ENCODE measurements at places on chromosomes 12 and 14.
A peak's percentile ranks its signal among the peaks of the same experiment; 100 is the strongest.

DNA sequence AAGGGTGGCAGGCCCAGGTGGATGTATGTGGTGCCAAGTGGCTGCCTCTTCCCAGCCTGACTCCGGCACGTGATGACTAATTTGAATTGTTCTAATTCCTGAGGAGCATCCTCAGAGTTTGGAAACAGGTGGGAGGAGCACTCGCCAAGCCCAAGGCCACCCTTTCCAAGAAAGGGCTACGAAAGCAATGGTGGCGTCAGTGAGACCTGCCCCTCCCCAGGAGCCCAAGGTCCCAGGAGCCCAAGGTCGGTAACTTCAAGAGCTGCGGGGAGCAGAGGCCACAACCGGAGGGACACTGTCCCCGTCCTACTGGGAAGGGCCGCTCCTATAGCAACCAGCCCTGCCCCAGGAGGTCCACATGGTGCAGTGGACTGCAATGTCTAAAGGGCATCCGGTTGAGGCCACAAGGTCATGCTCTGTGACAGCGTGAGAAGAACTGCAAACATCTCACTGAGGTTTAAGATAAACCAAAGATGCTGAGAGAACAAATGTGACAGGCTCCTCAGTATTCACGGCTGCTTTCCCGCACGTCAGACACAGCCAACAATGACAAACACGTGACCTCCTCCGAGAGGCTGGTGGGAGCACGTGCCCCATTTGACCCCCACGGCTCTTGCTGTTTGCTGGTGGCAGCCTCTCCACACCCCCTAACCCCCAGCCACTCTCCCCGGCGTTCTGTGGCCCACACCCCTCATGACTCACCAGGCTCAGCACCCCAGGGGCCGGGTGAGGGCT lies 79.6 kb downstream of the ITPK1 start:
- peak; percentile 28 for DNase-seq

- peak; percentile 71 for DNase-seq
Measured at GRCh38 chr12:263574-263973, 938 bp upstream of the SLC6A13 start.

- DNase-seq = no peak
Measured at GRCh38 chr14:97851428-97851995, 1054.3 kb downstream of the VRK1 start.

DNA sequence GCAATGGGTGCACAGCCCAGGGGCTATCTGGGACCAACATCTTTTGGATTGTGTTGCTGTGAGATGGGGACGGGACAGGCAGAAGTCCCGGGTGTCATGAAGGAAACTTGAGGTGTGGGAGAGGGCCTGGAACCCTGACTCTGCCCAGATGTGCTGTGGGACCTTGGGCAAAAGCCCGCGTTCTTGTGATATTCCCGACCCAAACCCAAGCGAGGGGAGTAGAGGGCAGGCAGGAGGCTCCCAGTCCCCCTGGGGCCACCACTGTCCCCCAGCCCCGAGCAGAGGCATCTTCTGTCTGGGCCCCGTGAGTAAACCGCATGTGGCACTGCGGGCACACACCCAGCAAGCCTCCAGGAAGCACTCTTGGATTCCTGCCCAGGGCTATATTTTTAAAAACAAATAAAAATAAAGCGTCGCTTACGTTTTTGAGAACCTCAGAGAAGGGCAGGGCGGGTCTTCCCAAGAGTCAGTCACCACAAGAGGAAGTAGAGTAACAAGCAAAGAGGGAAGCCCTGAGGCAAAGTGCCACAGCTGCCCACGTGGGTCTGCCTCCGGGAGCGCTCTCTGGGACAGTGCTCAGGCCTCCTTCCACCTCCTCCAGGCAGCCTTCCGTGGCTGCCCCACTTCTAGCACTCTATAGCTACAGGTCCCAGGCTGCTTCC lies 39.5 kb downstream of the BEGAIN start:
- peak; percentile 68 for DNase-seq

DNA sequence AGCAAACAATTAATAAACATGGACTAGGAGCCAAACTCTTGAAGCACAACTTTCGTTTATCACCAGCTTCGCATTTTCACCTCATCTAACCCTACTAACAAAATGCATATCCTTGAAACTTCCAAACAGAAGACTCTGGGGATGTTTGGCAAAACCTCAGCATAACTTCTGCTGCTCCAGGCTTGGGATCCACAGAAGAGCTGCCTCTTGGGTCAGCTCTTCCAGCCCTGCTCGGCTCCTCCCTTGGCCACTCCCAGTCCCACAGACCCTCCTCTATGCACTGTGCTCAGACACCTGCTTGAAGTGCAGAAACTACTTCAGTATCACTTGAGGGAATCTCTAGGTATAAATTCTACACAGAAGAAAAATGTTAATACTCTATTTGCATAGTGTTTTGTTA lies 110.0 kb upstream of the AMIGO2 start:
- peak; percentile 14 for DNase-seq

- DNase-seq = no peak
Measured at GRCh38 chr12:92938018-92938417, 8.9 kb upstream of the EEA1 start.

DNA sequence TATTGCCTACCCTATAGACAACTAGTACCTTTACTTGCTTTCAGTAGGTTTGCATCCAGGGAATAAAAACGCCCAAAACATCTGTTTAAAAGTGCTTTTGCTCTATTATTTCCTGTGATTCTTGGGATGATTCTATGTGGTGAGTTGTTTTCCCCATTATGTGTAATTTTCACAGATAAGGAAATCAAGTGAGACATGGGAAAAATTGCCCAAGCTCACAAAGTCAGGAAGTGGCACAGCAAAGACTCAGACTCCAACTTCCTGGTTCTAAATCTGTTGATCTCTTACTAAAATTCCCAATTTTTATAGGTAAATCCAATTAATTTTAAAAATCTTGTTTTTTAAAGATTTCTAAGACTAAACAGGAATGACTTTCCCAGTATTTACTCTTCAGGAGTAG lies 39.0 kb downstream of the NID2 start:
- DNase-seq = no peak

DNA sequence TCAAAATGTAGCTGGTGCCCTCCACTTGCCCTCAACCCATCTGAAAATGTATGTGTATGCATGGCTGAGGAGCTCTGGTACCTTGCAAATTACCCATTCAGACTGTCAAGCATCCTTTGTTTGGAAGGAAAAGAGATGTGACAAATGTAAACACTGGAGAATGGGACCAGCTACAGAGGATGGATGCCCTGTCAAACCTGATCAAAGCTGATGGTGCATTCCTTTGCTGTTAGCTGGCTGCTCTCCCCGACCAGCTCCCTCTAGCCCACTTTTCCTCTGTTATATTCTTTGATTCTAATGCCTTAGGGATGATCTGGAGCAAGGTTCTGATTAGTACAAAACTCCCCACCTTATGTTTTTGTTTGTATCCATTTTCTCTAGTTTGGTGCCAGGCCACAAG lies 310.3 kb downstream of the C12orf75 start:
- no peak for DNase-seq

DNA sequence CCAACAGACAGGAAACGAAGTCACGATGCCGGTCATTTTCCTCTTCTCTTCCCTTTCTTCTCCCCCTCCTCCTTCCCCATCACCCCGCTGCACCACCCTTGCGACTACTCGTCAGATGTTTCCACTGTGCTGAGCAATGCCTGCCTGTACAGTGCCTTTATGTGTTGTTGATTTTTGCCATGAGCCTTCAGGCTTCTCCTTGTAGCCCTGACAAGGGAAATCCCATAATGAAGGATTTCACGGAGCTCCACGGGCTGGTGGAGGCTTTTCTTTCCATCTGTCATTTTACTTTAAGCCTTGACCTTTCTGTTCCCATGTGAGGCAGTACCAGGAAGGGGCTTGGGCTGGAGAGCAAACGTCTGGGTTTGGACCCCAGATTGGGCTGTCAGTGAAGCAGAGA lies 28.7 kb upstream of the CCND2 start:
- DNase-seq = no peak

DNA sequence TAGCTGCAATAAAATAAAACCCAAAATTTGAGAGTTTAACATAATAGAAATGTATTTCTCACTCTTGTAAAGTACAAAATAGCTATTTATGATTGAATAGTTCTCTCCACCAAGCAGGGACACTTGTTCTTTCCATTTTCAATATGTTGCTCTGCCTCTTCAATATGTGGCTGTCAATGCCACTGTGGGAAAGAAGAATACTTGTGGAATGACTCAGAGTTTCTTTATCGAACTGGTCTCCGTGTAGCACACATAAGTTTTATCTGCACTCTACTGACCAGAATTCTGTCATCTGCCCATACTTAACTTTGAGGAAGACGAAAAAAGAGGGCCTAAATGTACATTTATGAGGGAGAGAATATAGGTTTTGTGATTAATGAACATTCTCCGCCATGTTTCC lies 256.9 kb downstream of the ATXN7L3B start:
- peak; percentile 34 for DNase-seq

GRCh38 chr12:38782359-38782758 lies 123.0 kb downstream of the CPNE8 start:
- DNase-seq = no peak

DNA sequence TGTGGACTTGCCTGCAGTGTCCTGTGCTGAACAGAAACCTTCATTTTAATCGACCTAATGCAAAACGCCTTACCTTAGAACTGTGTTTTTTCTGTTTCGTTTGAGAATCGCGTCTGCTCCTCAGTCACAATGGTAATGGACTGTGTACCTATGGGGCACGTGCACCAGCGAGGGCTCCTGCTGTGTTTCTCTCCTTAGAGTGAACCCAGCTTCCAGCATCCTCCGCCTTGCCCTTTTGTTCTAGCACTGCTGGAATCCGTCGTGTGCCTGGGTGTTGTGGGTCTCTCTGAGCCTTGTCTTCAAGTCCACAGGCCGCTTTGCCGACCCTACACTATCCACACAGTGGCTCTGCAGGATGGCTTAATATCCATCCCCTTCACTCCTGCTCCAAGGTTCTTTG lies 3.6 kb downstream of the AMN start:
- no peak for DNase-seq

- DNase-seq = no peak
Measured at GRCh38 chr12:1421091-1421846, 173.1 kb downstream of the FBXL14 start.

GRCh38 chr14:77111021-77111420 lies 13.0 kb downstream of the CIPC start:
- DNase-seq = no peak

DNA sequence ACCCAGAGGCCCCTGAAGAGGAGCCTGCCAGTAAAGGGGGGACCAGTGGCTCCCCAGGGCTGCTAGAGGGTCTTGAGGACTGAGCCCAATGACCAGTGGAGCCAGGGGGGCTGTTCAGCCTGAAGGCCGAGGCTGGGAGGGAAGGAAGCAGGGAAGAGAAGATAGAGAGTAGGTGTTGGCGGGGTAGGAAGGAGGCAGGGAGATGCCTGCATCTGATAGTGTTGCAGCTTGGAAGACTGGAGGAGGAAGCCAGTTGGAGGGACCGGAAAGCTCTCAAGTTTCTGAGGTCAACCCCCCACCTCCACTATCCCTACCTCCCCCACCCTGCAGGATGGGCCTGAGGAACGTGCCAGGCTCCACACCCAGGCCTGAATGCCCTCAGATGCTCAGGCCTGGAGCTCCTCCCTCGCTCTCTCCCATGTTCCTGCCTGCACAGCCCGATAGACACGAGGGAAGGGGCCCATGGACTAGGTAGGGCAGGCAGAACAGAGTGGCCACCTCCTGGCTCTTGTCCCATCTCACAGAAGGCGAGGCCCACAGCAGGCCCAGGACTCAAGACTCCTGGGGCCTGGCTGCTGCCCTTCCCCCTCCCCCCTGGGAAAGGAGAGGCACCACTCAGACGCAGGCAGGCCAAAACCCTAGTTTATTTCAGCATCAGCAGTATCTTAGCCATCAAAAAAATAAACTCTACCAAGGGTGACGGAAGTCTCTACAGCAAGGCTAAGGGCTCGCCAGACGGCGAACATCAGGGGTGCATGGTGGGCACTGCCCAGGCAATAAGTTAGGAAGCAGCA lies 3.4 kb downstream of the CKB start:
- no peak for DNase-seq

DNA sequence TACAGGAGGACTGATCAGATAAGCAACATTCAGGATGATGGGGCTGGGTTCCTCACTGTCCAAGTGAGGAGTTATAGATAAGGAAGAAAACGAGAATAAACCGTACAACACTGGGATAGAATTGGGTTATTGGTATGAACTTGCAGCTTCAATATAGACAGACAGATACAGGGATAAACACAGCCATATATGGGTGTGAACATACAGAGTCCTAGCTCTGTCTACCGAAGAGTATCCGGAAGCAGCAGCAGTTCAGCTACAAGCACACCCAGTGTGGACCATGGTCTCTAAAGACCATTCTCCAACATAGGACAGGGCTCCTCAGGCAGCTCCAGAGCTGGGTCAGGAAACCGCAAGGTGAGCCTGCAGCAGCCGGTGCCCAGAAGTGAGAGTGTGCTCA lies 40.8 kb downstream of the CDC42BPB start:
- DNase-seq = no peak

- DNase-seq = no peak
Measured at GRCh38 chr12:8036346-8036745, 3.8 kb downstream of the FOXJ2 start.

GRCh38 chr12:94305130-94305957 lies 154.3 kb downstream of the CEP83 start:
- DNase-seq = peak; percentile 92

DNA sequence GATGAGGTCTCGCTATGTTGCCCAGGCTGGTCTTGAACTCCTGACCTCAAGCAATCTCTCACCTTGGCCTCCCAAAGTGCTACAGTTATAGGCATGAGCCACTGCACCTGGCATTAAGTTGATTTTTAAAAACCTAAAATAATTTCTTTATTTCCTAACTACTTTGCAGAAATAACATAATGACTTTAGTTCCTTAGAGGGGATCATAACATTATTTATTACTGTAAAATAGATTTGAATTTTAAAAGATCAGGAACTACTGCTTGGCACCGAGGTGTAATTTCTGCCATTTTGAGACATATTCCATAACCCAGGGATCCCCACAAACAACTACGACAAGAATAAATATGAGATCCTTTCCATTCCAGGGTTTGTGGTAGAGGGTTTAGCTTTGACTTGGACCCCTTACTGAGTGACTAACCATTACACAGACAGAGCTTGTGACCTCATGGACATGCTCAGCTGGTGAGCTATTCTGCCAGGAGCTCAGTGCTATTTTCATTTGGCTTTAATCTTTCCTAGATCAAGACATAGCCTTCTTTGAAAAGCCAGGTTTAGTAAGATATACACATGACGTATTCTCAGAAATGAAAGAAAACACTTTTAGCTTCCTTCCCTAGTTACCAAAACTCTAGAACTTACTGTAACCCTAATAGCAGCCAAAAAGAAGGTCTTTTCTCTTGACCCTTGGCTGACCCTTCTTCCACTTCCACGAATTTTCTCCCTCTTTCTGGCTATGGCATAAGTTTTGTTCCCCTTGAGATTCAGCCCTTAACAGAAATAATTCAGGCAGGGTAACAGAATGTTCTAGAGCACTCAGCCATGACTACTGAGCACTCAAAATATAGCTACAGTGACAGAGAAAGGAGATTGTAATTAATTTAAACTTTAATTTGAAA lies 75.1 kb upstream of the NUDT4 start:
- peak; percentile 97 for DNase-seq

- peak; percentile 32 for DNase-seq
Measured at GRCh38 chr14:85241022-85241855, 288.7 kb upstream of the FLRT2 start.

All from iris pigment epithelial cell (primary cell).